Karpas-422 (cell line): ENCODE measurements at places on chromosomes 4 and X. TPM values are rescaled to one million over a fixed set of nuclear protein-coding genes. Genes with fewer than 3 reads are reported as not detected.

Gene CACNA1F
- not detected in 2 replicates for total RNA-seq

Gene ARHGAP36
- total RNA-seq, result not detected in 2 replicates

GRCh38 chr4:78749258-78749971, 26.7 kb upstream of the BMP2K start:
- DNase-seq, result no peak

- no peak for DNase-seq
These were observed 74.0 kb upstream of the TBL1X start for GRCh38 chrX:9390693-9391368.

- no peak for DNase-seq
These were observed 726.0 kb downstream of the C4orf33 start for GRCh38 chr4:129821963-129822362.
